Activated CD8-positive, alpha-beta T cell treated with anti-CD3 and anti-CD28 coated beads, Interleukin-2, amount 10 ng/mL, durations not matched to agents 7 days and 5 days (primary cell): ENCODE measurements at places on chromosomes 11 and 22. TPM values are rescaled to one million over a fixed set of nuclear protein-coding genes. Genes with fewer than 3 reads are reported as not detected.

The GTSE1 gene
- total RNA-seq: 111 TPM

The TSGA10IP gene
- not detected for total RNA-seq

The GGTLC3 gene
- total RNA-seq: not detected

The MS4A4A gene
- not detected for total RNA-seq

The CST6 gene
- not detected for total RNA-seq

The MRGPRX3 gene
- not detected for total RNA-seq

The FLRT1 gene
- not detected for total RNA-seq

The OR5AP2 gene
- total RNA-seq: not detected

The OR52E2 gene
- not detected for total RNA-seq

The ZBTB16 gene
- total RNA-seq: 16.3 TPM

The HTR3B gene
- total RNA-seq: not detected

The CRYAB gene
- total RNA-seq: not detected

The FJX1 gene
- 0.39 TPM for total RNA-seq

The RIMBP3C gene
- total RNA-seq: 0.08 TPM

The ZC3H12C gene
- 0.18 TPM for total RNA-seq

The GGTLC2 gene
- total RNA-seq: not detected

The APOL4 gene
- 8.5 TPM for total RNA-seq

The NCR3LG1 gene
- total RNA-seq: 1.9 TPM

The IGLL5 gene
- not detected for total RNA-seq

The CLTCL1 gene
- 0.44 TPM for total RNA-seq

The PANX3 gene
- not detected for total RNA-seq

The HSPB2 gene
- total RNA-seq: not detected

The TRIM49 gene
- total RNA-seq: not detected

The PHETA2 gene
- 1.9 TPM for total RNA-seq

The SCN4B gene
- 0.05 TPM for total RNA-seq

The KCNK4 gene
- not detected for total RNA-seq

The TEX54 gene
- total RNA-seq: not detected

The FXYD6 gene
- total RNA-seq: not detected

The GRAP2 gene
- total RNA-seq: 235 TPM

The PNPLA5 gene
- total RNA-seq: not detected

The SYT8 gene
- not detected for total RNA-seq

The APOBEC3B gene
- total RNA-seq: 13.3 TPM

The PRG2 gene
- not detected for total RNA-seq

The HORMAD2 gene
- total RNA-seq: not detected

The TUB gene
- total RNA-seq: not detected

The MGAT3 gene
- 10.0 TPM for total RNA-seq

The OPCML gene
- total RNA-seq: not detected

The OSBP2 gene
- total RNA-seq: 0.42 TPM

The OR8H2 gene
- total RNA-seq: not detected

The CSNK2A3 gene
- 3.3 TPM for total RNA-seq

The ZNF195 gene
- total RNA-seq: 28.5 TPM

The ZNF214 gene
- total RNA-seq: not detected

The SORL1 gene
- total RNA-seq: 98.9 TPM

The SCARF2 gene
- 1.2 TPM for total RNA-seq

The C11orf65 gene
- total RNA-seq: 0.83 TPM

The OR8G5 gene
- total RNA-seq: not detected

The FIBP gene
- 89.0 TPM for total RNA-seq

The SLC35E4 gene
- total RNA-seq: 1.8 TPM

The MPZL3 gene
- total RNA-seq: 20.0 TPM

The WT1 gene
- total RNA-seq: not detected

The P2RX6 gene
- total RNA-seq: 0.50 TPM

The DDX25 gene
- not detected for total RNA-seq

The RNF169 gene
- total RNA-seq: 15.2 TPM

The MS4A3 gene
- total RNA-seq: not detected

The NCAM1 gene
- 1.4 TPM for total RNA-seq
